ENCODE measurements at places on chromosomes 11 and 22.

GRCh38 chr11:122128146-122128545, 12.1 kb upstream of the BLID start:
- no peak for DNase-seq

- DNase-seq = peak; percentile 87
Observed at GRCh38 chr11:61627850-61628661, 47.2 kb upstream of the SYT7 start.

GRCh38 chr11:125357551-125357950, 138.5 kb downstream of the FEZ1 start:
- DNase-seq = no peak

- no peak for DNase-seq
Observed at GRCh38 chr22:38834991-38835390, 8.8 kb downstream of the NPTXR start.

GRCh38 chr11:120335556-120335907, 681 bp upstream of the ARHGEF12 start:
- peak; percentile 69 for DNase-seq

- no peak for DNase-seq
Observed at GRCh38 chr11:102573851-102574250, 43.3 kb upstream of the MMP7 start.

DNA sequence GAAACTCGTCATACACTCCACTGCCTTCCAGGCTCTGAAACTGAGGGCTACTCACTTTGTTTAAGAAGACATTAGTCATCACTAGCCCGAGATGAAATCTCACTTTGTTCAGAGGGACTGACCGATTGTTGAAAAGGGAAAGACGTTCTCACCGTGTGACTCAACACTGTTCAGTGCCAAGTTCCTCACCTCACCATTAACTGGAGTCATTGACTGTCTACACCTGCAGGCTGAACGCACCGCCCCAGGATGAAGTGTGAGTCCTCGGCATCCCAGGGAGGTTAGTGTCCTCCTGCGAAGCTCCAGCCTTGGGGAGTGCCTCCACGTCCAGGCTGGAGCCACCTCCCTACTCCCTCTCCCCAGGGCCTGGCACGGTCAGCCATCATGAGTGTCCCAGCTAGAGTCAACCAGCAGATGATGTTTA, 30.4 kb downstream of the FADD start:
- DNase-seq = peak; percentile 76

- DNase-seq = peak; percentile 47
Observed at GRCh38 chr11:70191495-70192140, 11.5 kb upstream of the FADD start.

DNA sequence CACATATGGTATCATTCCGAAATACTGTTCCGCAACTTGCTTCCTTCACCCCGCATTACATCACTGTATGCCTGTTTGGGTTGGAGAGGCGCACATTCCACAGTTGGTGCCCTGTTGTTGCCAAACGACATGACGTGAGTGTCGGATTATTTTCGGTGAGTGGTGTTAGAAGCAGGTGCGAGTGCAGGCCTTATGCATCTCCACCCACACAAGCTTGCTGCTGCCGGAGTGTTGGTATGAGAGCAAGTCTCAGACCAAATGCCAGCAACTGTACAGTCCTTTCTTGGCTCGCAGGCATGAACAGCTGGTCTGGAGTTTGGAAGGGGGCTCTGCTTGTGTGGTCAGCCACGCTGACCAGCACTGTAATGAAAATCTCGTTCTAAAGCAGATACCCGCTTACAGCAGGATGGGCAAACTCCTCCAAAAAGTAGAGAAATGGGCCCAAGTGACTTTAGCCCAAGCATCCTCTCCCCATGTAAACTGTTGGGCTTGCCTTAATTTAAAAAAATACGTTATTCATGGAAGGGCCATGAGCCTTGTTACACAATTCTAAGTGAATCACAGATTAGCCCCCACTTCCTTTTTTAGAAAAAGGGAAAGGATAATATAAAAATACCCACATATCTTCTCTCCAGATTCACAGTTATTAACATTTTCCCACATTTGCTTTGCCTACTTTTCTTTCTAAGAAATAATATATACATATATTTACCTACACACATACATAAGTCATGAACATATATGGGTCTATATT, 48.7 kb upstream of the OR9Q1 start:
- DNase-seq = no peak

DNA sequence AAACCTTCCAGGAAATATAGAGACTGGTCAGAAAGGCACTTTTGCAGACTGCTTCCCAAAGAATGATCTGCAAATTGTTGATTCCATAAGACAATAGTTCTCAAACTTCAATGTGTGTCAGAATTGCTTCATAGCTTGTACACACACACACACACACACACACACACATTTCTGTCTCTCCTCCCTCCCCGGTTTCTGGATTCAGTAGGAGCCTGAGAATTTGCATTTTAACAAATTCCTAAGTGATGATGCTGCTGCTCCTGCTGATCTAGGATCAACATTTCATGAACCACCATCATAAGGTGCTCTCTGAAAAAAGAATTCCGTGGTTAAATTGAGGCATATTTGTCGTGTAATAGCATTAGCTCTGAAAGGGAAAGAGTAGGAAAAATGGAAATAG, 35.3 kb upstream of the FZD4 start:
- DNase-seq = peak; percentile 74

DNA sequence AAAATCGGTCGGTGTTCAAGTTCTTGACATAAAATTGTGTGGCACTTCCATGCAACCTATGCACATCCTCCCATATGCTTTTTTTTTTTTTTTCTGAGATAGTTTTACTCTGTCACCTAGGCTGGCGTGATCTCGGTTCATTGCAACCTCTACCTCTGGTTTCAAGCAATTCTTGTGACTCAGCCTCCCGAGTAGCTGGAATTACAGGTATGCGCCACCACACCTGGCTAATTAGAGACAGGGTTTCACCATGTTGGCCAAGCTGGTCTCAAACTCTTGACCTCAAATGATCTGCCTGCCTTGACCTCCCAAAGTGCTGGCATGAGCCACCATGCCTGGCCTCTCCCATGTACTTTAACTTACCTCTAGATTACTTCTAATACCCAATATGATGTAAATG, 15.0 kb downstream of the GLB1L3 start:
- no peak for DNase-seq

DNA sequence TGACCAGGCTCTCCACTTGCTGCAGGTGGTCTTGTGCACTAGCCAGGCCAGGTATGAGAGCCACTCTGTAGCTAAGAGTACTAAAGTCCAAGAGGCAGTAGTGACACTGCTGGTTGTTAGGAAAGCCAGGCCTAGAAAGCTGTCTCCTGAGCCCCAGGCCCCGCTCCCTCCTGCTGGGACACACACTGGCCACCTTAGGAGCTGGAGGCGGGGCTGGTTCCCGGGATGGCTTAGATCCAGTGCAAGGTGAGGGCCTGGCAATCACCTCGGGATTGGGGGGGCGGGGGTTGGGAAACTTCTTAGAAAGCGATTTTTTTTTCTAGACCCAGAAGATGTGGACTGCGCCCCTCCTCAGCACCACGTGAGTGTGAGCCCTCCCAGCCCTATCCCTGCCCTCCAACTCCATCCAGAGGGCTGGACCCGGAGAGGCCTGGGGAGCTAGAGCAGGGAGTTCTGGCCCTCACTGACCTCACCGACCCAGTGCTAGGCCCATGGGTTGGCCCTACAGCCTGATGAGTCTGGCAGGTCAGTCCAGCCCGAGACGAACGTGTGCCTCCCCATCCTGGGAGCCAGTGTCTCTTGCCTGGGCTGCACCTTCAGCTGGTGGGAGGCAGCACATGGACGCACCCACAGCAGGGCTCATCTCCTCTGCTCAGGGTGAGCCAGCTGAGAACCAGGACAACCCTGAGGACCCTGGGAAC, 18.1 kb downstream of the SLC37A2 start:
- DNase-seq = no peak

- DNase-seq = no peak
Observed at GRCh38 chr11:19728436-19728835, 15.8 kb downstream of the NAV2 start.

- DNase-seq = no peak
Observed at GRCh38 chr11:69889400-69890318, 70.4 kb upstream of the FGF3 start.

DNA sequence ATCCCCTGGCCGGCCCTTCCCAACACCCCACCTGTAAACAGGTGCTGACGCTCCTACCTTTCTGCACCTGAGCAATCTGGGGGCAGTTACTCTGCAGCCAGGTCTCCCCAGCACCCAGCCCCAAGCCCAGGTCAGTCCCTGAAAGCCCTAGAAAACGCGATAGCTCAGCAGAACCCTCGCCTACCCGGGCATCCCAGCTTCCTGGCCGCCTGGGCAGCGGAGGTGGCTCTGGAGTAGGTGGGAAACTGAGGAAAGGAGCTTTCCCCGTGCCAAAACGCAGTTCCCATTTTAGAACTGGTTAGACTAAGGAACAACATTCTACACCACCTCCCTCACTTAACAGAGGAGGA, 445 bp downstream of the SYTL2 start:
- DNase-seq = no peak

DNA sequence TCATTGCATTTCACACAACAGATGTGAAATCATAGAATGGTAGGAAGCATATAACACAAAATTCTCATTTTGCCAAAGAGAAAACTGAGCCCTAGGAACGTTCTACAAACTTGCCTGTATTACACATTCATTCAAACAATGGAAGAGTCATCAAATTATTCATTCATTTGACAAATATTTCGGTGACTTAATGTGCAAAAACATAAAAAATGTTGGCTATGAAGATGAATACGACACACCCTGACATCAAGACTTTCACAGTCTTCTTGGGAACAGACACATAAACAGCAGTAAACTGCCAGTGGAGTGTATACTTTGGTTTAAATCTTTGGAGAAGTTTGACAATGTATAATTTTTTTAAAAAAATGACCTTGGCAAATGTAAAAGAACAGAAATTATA, 20.4 kb upstream of the C11orf87 start:
- peak; percentile 25 for DNase-seq

DNA sequence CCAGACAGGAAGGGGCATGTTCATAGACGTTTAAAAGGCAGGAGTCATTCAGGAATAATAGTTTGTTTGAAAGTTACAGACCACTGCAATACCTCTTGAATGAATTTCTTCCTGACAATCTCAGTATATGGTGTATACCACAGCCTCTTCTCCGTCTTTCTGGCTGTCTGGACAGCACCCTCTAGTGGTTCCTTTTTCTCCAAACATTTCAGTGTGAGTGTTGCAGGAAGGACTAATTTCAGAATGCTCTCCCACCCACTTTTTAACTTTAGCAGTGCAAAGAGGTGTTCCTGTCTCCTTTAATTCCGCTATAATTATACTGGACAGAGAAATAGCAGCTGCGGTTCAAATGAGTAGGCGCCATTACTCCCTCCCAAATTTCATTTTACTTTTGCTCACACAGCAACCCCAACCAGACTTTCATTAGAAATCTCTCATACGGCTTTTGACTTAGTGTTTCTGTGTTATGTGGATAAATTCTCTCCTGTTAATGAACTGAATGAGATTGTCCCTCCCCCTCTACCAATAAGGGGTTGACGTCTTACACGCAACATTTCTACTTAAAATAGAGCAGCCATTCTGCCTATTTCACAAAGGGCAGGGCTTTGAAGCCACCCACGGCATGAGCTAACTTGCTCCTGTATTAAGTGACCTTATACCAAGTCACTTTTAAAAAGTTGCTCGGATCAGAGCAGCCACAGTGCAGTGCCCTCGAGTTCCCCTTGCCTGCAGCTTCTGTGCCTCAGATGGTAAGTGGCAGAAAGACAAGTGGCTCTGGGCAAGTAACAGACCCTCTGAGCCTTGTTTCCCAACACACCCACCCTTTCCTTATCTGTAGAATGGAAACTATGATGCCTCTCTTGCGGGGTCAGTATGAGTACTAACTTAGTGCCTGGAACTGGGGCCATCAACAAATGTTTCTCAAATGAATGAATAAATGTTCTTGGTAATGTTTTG, 368.6 kb downstream of the OPCML start:
- peak; percentile 2 for DNase-seq

- no peak for DNase-seq
Observed at GRCh38 chr11:131868629-131869507, 498.5 kb downstream of the NTM start.

DNA sequence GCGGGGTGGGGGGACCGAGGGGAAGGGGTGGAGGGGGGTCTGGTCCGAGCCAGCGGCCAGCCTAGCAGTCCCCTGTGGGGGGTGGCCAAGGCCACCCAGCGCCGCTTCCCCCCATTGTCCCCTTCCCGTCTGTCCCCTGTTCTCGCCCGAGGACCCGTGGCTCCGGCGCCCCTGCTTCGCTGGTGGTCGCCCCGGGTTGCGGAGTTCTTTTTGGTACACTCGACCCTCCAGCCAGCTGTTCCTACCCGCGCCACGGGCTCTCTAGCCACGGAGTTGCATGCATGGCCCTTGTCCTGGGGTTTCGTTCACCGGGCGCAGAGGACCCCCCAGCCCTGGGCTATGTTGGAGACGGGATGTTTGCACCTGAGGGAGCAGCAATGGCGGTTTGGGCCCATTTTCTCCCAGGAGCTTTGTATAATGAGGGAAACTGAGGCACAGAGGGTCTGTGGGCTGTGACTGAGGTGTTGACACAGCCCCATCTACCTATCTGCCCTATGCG, 489 bp downstream of the RNF214 start:
- DNase-seq = no peak

GRCh38 chr11:30483056-30483455, 103.1 kb downstream of the MPPED2 start:
- no peak for DNase-seq

GRCh38 chr11:12723421-12724300, 49.4 kb downstream of the TEAD1 start:
- DNase-seq = peak; percentile 15

- DNase-seq = no peak
Observed at GRCh38 chr11:14248580-14248981, 110.4 kb downstream of the RRAS2 start.

DNA sequence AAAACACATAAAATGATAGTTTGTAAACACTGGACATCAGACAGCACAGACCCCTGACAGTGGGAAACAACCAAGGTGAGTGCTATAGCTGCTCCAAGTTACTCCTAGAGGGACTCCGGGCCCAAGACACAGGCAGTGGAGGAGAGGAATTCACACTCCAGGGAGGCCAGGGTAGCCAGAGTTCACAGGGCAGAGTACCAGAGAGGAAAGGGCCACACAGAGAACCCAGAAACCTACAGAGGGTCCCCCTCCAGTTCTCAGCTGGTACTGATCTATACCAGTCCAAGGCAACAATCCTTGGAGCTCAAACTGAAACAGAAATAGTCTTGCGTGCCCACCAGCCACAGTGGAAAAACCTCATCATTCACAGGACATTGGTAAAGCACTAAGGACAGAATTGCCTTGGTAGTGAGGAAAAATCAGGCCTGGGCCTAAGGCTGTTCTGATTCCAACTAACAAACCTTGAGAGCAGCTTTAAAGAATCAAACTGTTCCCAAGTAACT, 7.6 kb downstream of the VPS37C start:
- peak; percentile 26 for DNase-seq

GRCh38 chr22:27378995-27379394, 422.6 kb downstream of the MN1 start:
- DNase-seq = no peak

- DNase-seq = no peak
Observed at GRCh38 chr11:64290352-64291261, 495 bp upstream of the KCNK4 start.

- DNase-seq = peak; percentile 52
Observed at GRCh38 chr11:70298243-70298915, 27.9 kb downstream of the PPFIA1 start.
